ENCODE measurements at places on chromosomes 16 and 17.

DNA sequence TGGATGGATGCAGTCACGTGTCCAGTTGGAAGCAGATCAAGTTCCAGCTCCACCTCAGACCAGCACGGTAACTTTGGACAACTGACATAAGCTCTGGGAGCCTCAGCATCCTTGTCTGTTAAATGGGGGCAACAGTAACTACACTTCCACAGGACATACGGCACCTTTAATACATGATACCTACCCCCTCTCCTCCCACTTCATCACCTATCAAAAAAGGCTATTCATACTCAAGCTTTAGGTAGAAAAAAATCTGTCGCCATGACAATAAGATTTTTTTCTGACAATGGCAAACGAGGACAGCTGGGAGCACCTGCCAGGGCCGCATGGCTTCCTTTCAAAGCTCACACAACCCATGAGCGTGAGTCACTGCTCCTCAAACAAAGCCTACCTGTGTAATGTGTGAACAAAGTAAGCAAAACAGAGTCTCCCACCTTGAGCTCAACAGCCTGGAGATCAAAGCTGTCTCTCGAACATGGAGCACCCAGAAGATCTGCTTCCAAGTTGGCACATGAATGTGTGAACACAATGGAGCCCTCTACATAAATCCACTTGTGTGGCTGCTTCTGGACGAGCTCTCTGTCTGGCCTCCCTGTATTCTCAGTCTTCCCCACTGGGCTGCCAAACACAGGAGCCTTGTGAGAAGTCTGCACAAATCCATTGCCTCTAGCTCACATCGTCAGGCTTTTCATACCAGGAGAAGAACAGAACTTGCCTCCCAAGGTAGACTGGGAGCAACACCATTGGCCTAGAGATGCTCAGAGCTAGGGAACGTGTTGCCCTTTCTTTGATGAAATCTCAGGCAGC lies 459.7 kb downstream of the SOX9 start:
- no peak for DNase-seq

DNA sequence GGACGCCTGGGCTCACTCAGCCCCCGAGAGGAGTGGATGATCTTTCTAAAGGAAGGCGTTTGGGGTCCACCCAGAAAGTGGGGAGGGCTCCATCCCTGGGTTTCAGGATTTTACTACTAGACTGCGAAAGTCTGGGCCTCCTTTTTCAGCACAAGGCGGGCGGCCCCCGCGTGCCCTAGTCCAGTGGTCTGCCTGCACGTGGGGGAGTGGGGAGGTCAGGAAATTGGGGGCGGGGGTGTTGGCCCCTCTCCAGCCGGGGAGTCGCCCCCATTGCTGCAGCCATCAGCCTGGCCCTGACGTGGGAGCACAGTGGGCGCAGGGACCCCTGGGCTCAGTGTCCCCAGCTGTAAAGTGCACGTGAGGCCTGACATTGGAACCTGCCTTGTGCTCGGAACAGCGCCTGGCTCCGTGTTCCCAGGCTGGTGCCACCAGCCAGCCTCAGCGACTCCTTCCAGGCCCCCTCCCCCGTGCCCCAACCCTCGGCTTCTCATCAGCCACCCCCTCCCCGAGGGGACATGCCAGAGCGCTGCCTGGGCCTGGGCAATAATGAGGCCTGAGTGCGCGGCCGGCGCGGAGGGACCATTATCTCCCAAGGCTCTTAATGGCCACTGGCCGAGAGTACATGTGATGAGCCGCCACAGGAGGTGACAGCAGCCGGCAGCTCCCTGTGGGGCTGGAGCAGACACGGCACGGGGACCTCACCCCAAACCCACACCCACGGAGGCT lies 2.4 kb upstream of the C1QTNF8 start:
- no peak for DNase-seq

GRCh38 chr17:80868022-80868609 lies 123.5 kb upstream of the CHMP6 start:
- DNase-seq: no peak

- peak; percentile 74 for DNase-seq
Measured at GRCh38 chr17:35895636-35896587, 15.8 kb upstream of the CCL5 start.

- no peak for DNase-seq
Measured at GRCh38 chr17:37299257-37299980, 76.4 kb upstream of the C17orf78 start.

- no peak for DNase-seq
Measured at GRCh38 chr16:17301593-17302135, 169.1 kb downstream of the XYLT1 start.

GRCh38 chr17:69575346-69575761 lies 160.9 kb downstream of the MAP2K6 start:
- no peak for DNase-seq

DNA sequence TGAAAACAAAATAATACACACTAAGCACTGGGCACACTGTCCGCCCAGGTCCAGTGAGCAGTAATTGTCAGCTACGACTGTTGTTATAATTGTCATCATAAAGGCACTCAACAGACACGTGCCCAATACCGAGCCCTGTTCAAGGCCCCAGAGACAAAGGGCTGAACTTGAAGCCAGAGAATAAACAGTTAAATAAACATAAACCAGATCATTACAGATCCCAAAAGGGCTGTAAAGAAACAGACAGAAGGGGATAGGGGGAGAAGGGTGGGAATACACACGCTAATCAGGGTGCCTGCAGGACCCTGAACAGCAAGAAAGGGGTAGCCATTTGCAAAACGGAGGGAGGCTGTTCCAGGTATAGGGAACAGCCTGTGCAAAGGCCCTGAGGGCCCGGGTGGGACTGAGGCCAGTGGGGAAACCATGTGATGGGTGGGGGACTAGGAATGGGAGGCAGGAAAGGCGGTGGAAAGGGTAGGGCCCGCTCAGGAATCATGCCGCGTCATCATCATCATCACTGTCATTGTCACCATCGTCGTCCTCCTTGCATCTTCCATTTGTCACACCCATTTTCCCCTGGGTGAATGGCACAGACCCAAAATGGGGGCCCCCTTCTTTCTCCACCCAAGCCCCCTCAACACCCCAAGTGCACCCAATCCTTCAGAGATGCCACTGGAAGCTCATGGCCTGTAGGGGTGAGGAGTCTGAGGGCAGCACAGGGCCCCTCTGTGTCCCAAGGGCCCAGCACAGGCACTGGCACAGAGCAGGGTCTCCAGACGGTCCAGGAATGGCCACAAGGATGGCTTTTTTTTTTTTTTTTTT lies 6.3 kb downstream of the CARHSP1 start:
- DNase-seq: no peak

DNA sequence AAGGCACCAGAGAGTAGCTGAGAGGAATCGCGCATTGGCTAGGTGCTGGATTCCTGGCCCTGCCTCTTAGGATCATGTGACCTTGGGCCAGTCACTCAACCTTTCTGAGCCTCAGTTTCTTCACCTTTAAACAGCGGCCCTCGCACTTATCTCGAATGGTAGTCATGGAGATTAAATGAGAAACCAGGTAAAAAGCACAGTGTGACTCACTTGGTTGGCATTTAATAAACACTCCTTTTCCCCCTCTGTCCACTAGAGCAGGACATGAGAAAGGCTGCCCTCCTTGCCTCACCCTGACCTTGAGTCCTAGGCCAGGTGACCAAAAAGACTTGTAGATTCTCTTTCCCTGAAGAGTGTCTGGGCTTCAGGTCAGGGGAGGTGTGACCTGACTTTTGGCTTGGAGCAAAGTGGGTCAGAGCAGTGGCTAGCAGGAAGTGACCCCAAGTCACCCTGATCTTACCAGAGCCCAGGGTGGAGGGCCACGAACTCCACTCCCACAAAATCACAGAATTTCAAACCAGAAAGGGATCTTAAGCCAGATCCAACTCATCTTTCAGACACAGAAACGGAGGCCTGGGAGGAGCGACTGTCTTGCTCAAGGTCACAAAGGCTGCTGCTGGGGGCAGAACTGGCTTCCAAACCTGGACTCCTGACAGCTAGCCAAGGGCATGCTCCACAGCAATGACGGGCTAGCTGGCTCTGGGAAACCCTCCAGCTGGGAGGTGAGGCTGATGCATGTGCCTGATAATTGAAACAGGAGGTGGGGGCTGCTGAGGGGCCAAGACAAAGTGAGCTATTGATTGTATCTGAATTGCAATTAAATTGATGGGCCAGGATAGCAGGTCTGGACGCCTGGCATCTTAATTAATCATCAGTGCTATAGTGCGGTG lies 65.2 kb downstream of the PIPOX start:
- no peak for DNase-seq

DNA sequence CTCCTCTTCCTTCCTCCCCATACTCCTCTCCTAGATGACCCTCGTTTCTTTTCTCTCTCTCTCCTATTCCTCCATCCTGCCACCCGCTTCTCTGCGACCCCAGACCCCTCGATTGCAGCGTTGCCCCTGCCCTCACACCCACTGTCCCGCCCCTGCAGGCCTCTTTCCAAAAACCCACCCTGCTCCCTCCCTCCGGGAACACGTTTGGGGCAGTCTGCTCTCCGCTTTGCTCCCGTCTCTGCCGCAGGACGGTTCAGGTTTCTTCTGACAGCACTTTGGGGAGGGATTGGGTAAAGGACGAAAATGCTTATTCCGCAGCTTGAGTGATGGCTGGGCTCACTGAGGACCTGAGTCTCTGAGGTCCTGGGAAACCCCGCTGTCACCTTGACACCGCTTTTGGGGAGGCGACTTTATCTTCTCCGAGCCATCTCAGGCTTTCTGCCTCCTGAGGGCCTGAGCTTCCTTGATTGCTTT lies 690 bp downstream of the NDE1 start:
- DNase-seq: no peak

DNA sequence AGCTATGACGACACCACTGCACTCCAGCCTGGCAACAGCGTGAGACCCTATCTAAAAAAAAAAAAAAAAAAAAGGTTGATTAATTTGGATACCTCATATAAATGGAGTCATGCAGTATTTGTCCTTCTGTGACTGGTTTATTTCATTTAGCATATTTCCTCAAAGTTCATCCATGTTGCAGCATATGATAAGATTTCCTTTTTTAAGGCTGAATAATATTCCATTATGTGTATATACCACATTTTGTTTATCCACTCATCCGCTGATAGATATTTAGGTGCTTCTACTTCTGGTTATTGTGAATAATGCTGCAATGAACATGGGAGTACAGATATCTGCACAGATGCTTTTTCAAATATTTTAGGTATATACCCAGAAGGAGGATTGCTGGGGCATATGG lies 43.3 kb upstream of the TMC5 start:
- no peak for DNase-seq

DNA sequence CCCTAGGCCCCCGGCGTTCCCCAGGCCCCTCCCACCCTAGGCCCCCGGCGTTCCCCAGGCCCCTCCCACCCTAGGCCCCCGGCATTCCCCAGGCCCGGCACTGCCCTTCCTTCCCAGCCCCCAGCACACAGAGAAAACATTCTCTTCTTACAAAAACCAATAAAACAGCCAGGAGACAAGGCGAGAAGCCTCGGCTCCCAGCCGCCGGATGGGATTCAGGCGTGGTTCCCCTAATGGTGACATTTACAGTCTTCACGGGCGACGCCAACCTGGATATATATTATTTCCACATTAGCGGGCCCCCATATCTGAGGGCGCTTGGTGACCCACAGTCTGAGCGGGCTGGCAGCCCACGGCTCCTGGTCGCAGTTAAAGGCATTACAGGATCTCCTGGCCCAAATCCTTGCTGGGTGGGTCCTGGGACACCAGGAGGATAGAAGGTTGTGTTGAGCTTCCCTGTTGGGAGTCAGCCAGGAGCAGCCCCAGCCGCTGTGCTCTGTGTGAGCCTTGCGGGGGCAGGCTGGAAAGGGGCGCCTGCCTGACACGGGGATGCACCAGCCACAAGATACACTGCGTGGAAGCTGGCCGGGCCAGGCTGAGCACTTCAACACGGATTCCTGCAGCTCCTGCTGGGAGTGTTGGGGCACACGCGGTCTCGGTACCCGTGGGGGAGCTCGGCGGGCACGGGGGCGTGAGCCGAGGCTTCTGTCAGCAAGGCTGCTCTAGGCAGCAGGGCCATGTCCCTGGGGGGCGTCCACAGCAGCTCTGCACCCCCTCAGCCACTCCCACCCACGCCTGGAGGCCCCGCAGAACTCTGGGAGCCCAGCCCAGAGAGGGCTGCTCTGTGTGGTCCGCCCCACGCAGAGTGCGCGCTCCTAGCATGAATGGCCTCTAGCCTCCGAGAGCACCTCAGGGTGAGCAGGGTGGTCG lies 83.7 kb downstream of the LMF1 start:
- DNase-seq: no peak

GRCh38 chr17:15481481-15481880 lies 14.1 kb upstream of the CDRT4 start:
- DNase-seq: no peak

GRCh38 chr17:68878226-68878885 lies 76.8 kb downstream of the ABCA8 start:
- DNase-seq: no peak

GRCh38 chr16:87757841-87758426 lies 7.9 kb downstream of the KLHDC4 start:
- DNase-seq: no peak

GRCh38 chr17:8073627-8074484 lies 13.7 kb downstream of the ALOX12B start:
- no peak for DNase-seq

DNA sequence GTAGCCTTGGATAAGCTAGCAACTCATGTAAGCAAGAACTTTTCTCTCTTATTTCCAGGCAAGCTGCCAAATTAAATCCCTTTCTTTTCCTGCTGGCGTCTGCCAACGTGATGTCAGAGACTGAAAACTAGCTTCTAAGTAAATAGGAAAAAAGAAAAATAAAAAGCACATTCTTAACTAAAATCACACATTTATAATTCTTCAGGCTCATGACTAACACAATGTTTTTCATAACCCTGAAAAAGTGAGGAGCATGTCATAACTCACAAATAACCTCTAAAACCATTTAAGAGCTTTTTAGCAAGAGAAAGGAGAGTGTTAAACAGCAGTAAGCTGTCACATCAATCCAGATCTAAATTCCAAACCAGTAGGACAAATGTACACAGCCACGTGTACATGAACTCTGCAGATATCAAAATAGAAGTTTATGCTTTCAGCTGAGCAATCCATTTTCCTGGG lies 110.0 kb downstream of the N4BP1 start:
- no peak for DNase-seq

DNA sequence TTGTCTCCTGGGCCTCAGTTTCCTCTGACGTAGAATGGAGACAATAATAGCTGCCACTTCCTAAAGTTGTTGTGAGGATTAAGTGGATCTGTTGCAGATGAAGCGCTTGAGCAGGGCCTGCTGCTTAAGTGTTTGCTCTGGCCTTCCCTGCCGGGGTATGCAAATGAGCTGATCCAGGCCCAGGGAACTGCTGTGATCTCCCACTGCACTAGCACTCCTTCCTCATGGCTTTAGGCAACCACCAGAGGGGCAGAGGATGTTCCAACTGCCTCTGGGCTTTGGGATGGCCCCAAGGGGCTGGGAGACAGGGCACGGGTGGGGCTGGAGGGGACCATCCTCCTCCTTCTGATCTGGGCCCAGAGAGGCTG lies 6.2 kb downstream of the SBK1 start:
- DNase-seq: no peak

DNA sequence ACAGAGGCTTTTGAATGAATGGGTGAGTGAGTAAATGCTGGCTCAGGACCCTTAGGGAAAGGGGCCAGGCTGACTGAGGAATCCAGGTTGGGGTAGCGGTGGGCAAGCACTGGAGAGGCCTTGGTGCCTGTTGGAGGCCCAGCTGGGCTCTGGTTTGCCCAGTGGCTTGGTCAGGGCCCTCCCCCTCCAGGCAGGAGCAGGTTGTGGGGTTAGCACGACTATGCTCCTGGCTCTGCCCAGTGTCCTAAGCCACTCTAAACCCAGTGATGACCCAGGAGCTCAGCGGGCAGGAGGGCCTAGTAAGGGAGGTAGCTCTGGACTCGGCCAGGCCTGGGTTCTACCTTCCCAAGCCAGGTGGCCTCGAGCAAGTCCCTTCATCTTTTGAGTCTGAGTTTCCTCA lies 7.5 kb downstream of the MYO15A start:
- no peak for DNase-seq

Measured in CMK (cell line).